Omental fat pad (tissue), 4 donors: ENCODE measurements at places on chromosomes 4 and X. TPM values are rescaled to one million over a fixed set of nuclear protein-coding genes. Genes with fewer than 3 reads are reported as not detected.

GRCh38 chr4:3605491-3605890 is 73.3 kb upstream of the LRPAP1 start:
- DNase-seq, result no peak

Gene XAGE1A
- not detected for total RNA-seq

GRCh38 chr4:10079912-10080588 is 36.5 kb downstream of the WDR1 start:
- no peak for DNase-seq

DNA sequence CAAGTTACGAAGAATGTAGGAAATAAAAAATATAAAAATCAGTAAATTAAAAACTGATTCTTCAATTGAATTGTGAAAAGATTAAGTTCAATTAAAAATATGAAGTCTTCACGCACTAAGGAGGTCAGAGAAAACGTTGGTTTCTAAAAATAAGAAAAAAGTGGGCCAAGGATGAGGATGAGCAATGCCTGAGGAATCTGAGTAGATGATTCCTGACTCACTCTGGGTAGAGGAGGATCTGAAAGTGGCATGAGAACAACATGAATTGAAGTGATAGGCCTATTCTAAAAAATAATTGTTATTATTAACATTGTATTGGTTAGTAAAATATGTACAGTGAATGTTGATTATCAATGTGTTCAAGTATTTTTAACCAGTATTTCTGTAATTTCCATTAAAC is 444.2 kb downstream of the GRIA2 start:
- DNase-seq, result no peak

DNA sequence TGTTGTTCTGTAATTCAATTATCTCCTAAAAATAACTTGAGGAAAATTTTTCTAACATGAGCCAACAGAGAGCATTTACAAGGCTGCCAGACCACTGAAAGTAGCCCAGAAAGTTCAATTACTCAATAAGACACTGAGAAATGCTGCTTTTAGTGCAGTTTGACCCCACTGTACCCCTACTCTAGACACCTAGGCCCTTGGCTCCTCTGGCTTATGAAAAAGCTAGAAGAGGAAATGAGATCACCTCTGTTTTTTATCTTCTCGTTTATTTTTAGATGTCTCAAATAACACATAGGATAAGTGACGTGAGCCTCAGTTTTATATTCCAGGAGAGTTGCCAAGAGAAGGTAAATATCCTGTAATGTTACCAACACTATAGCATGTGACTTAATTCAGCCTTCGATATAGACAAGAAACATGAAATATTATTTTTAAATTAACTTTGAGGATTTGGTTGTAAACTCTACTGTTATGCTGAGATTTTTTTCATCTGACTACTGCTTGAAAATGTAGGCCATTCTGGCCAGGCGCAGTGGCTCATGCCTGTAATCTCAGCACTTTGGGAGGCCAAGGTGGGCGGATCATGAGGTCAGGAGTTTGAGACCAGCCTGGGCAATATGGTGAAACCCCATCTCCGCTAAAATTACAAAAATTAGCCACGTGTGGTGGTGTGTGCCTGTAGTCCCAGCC is 24.4 kb downstream of the TNIP3 start:
- no peak for DNase-seq

DNA sequence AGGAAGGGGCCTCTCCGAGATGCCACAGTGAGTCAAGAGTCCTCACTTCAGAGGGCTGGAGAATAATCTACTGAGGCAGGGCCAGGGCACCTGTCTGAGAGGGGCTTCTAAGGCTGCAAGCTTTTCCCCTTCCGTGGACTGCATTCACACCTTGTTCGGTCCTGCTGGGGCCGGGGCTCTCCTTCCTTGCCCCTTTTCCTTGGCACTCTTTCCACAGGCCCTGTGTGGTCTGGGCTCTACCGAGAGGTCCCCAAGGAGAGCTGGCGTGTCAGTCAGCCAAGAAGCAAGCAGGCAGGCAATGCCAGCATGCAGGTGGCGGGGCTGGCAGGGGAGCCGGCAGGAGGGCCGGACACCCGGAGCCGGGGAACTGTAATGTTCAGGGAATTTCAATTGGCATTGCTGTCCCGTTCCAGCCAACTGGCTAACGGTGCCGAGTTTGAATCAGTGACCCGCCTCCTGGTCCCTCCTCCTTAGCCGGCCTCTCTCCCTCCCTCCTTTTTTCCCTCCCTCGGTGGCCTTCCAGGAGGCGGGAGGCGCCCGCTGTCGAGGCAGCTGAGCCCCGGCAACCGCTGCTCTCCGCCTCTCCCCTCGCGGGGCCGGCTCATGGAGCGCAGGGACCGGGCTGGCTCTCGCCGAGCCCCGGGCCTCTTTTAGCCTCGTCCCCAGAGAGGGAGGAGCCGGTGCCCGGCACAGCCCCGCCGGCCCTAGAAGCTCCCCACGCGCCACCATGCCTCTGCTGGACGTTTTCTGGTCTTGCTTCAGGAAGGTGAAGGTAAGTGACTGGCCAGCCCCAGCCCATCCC is at the start of gene STARD8:
Gene STARD8, plus strand, starts transcription at position 511 of the 802 bp plus-strand sequence. Its CDS starts 217 bp downstream, at position 728.
- no peak for DNase-seq

Gene USP17L25
- not detected for total RNA-seq

DNA sequence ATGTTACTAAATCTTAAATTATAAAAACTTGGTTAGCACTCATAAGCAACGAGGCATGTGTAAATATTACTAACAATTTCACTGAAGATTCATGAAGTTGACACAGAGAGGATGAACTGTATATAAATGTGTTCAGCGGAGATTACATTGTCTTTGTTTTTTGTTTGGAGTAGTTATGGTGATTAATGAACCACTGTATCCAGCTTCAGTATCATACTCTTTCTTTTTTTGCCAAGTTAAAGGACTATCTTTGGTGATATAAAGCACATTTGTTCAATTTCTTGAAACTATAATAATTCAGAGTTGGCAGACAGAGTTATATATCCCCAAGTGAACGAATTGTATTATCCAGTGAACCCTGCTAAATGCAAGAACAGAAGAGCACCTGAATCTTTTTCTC is 497.6 kb downstream of the CCSER1 start:
- DNase-seq, result no peak
